Cerebellar nuclear complex (tissue), 1 donor: ENCODE measurements at places on chromosomes 4 and X.

GRCh38 chrX:47587091-47587891 lies 5.1 kb downstream of the TIMP1 start:
- DNase-seq = no peak

DNA sequence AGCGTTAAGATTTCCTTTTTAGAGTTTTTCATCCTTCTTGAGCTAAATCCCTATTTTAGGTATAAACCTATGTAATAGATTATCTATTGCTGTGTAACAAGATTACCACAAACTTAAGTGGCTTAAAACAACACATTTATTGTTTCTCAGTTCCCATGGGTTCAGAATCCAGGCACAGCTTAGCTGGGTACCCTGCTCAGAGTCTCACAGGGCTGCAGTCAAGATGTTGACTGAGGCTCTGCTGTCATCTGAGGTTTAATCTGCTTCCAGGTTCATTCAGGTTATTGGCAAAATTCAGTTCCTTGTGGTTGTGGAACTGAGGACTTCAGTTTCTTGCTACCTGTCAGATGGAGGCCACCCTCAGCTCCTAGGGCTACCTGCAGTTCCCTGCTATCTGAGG lies 60.9 kb downstream of the GK start:
- DNase-seq = no peak

GRCh38 chrX:48956728-48957414 lies 536 bp downstream of the OTUD5 start:
- DNase-seq = no peak

- no peak for DNase-seq
Observed at GRCh38 chr4:158823461-158823873, 54.6 kb downstream of the FNIP2 start.

DNA sequence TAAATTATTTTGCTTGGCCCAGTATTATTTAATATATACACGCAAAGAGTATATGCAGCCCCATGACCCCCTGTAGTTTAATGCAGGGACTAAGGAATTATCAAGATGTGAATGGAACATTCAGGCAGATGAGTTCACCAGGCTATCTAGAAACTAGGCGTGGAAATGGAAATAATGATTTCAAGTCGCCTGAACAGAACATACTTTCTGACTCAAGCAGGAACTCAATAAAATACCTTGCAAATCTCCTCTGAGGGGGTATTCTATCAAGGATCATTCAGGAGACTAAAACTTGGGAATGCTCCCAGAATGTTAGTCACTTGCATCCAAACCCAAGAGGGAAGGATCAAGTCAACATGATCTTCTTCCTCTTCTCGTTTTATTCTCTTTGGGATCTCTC lies 59.6 kb upstream of the RASSF6 start:
- no peak for DNase-seq

- no peak for DNase-seq
Observed at GRCh38 chr4:169573889-169574288, 38.5 kb downstream of the NEK1 start.

DNA sequence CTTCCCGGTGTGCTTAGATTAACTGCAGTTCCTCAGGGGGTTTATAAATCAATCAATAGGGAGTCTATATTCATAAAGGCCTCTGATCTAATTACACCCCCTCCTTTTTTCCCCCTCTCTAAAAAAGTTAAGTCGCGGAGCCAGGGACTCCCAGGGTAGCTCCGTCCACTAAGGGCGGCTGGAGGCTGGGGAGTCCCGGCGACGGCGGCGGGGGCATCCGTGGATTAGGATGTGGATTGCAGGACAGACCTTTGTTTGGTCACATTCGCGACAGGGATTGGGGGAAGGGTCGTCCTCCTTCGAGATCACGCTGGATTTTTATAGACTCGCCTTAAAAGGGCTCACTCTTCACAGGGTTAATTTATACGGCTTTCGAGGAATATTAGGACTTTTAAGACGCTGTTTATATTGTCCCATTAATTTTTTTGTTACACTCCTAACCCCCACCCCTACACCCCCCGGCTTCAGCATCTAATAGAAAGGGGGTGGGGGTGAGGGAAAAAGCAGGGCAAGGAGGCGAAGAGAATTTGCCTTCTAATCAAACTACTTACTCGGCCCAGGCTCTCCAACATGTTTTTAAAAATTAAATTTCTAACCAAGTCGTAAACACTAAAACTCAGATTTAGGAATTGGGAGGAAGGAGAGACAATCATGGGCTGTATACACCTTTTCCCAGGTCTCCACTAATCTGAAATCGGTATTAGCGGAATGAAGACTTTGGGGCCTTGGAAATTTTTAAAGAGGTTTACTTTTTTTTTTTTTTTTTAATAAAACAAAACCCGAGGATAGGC lies 8.5 kb downstream of the PITX2 start:
- no peak for DNase-seq

DNA sequence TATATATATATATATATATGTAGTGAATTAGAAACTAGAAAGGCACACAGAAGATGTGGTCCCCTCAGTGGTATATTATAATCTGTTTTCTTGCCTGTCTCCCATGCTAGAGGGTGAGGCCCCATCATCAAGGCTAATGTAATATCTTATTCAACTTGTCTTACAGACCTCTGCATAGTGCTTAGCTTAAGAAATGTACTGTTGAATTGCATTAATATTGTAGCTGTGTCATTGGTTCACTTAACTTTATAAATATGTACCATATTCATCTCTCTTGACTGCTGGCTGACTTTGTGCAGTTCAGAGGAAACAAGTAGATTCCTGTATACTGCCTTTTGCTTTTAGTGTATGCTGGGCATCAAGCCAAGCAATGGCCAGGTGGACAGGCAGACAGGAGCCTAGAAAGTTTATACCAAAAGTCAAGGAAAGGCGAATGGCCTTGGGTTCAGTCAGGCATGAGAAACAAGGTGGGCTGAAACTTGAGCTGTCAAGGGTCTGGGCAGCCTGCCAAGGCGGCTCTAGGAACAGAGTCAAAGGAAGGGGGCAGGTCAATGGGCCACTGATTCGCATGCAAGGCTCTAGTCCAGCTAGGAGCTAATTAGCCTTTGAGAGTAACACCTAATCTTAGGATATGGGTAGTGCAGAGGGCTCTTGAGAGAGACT lies 78.8 kb upstream of the LEF1 start:
- DNase-seq = no peak

DNA sequence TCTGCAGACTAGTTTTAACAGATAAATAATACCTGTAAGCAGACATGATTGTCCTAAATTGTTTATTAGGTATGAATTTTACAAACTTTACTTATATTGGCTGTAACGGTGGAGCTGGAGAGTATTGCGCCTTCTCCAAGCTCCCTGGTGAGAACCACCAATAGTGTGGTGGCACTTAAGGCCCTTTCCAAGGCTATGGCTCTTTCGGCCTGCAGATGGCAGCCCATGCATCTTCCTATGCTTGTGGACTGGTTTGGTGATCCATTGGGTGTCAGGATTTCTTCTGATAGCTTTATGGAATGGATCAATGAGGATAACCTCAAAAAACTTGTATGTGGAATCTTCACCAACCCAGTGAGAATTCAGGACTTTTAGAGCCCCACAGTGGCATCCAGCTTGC lies 7.8 kb downstream of the LARP1B start:
- no peak for DNase-seq

GRCh38 chrX:52983321-52984000 lies 25.1 kb upstream of the FAM156A start:
- DNase-seq = no peak

DNA sequence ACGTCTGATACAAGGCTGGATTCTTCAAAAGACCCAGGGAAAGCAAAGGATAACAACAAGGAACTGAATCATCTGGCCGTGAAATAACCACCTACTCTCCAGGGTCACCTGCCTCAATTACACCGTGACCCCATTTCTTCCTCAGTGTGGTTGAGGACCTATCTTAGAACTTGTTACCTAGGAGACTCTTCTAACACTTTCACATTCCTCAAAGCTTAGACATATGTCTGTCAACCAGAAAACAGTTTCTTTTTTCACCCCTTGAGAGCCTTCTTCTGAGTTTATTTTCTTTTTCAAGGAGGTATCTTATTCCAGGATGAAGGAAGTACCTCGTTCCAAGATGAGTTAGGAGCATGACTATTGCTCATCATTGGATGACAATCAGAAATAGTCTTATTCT lies 337.8 kb downstream of the ARHGAP24 start:
- DNase-seq = no peak

DNA sequence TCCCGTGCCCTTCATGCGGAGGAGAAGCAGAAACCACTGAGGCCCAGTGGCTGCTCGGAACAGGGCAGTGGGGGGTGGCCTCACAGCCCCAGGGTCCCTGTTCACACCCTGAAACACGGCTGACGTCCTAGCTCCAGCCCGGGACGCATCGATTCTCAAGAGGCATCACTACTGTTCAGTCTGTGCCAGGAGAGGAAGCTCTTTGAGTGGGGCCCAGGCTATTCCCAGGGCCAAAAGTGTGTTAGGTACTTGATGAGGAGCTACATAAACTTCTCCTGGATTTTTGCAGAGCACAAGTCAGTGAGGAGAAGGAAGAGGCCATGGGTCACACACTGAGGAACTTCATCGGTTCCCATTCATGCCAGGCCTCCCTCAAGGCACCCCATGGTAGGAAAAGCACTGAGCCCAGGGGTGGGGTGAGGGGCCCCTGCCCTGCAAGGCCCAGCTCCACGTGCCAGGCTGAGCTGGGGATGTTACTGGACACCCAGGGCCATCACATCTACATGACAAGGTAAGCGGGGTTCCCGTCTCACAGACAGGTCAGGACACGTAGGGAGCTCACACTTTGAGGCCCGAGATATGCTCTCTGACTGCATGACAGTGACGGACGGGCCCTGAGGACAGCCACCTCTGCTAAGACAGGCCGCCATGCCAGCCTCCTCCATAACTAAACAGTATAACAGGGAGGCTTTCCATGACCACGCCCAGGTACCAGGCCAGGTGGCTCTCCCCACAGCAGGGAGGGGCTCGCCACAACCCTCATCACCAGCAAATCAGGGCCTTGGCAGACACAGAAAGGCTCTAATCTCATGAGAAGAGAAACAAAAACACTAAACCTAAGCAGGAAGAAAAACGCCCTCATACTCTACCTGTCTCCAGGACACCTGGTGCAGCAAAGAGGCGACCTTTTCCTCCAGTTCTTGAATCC lies 12.4 kb downstream of the TNIP2 start:
- DNase-seq = no peak

GRCh38 chr4:177441061-177441802 lies 1.0 kb downstream of the AGA start:
- no peak for DNase-seq

GRCh38 chr4:5933116-5933515 lies 40.2 kb upstream of the CRMP1 start:
- DNase-seq = no peak

DNA sequence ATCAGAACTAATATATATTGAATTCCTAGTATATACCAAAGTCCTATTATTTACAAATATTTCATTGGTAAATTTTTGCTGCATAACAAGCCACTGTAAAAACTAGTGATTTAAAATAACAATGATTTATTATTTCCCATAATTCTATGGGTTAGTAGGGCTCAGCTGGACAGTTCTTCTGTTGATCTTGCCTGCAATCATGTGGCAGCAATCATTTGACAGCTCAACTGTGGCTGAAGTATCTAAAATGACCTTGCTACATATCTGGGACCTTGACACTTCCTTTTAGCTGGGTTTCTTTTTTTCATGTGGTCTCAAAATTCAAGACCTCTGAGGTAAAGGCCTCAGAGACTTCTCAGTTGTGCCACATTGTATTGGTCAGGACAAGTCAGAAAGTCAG lies 598.5 kb upstream of the PITX2 start:
- no peak for DNase-seq

DNA sequence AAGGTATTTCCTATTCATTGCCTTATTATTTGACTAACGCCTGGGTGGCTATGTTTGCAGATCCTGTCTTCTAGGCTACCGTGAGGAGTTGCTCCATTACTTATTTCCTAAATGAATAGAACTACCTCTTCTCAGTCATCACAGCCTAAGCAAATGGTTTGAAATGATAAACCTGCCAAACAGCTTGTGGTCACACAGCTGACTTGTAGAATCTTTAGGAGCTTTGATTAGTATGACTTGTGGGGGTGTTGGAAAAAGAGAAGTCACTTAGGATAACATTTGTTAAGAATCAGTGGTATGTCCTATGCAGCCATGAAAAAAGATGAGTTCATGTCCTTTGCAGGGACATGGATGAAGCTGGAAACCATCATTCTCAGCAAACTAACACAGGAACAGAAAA lies 169.3 kb downstream of the PPARGC1A start:
- DNase-seq = no peak

DNA sequence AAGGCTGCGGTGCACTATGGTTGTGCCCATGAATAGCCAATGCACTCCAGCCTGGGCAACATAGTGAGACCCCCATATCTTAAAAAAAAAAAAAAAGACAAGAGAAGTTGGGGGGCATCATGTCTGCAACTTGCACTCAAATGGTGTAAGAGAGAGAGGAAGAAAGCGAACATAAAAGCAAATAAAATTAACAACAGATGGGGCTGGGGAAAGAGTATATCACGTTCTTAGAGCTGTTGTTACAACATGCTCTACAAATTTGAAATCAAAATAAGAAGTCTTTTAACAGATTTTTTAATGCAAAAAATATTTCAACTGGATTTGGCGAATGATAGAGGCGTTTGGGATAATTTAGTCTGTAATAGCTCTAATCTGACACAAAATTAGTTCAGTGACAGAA lies 144.9 kb downstream of the FNIP2 start:
- DNase-seq = no peak

- no peak for DNase-seq
Observed at GRCh38 chr4:168924667-168925066, 85.4 kb downstream of the CBR4 start.

- no peak for DNase-seq
Observed at GRCh38 chrX:106707771-106708454, 18.6 kb upstream of the RNF128 start.

DNA sequence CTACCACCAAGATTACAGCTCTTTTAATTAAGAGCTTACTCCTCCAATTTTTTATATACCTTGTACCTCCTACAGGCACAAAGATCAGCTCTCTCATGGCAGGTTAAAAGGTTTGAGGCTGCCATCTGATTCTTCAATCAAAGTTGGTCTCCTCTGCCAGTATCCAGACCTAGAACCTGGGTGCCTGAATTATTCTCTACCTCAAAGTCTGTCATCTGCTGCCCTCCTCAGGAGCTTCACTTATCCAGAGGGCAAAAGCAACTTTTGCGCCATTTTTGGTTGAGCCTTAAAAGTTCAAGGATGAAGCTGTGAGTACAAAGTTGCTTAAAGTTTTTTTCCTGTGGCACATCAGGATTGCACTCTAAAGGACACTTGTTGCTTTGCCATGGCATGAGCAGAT lies 343.7 kb upstream of the PPP1R2C start:
- no peak for DNase-seq

DNA sequence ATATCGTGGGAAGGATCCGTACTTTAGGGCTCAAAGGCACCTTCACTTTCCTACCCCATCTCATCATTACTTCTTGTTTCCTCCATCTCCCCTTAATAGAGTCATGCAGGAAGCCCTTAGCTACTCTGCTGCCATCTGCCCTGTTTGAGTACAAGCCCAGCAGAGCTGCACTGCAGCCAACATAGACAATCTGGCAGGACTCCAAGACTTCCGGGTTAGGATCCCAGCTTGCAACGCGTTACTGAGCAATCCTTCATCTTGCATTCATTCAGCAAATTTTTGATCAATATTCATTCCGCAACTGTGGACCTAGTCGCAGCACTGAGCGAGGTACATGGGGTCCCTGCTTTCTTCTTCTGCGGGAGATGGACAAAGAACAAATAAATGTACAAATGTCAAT lies 344.9 kb downstream of the BCOR start:
- DNase-seq = no peak

GRCh38 chr4:108331905-108332632 lies 163.3 kb upstream of the LEF1 start:
- DNase-seq = no peak
